ENCODE measurements at places on chromosomes 11 and 22.

- DNase-seq: no peak
These were observed 50.4 kb upstream of the NECTIN1 start for GRCh38 chr11:119779195-119780071.

GRCh38 chr11:8086571-8086970 lies 5.6 kb downstream of the TUB start:
- DNase-seq: no peak

DNA sequence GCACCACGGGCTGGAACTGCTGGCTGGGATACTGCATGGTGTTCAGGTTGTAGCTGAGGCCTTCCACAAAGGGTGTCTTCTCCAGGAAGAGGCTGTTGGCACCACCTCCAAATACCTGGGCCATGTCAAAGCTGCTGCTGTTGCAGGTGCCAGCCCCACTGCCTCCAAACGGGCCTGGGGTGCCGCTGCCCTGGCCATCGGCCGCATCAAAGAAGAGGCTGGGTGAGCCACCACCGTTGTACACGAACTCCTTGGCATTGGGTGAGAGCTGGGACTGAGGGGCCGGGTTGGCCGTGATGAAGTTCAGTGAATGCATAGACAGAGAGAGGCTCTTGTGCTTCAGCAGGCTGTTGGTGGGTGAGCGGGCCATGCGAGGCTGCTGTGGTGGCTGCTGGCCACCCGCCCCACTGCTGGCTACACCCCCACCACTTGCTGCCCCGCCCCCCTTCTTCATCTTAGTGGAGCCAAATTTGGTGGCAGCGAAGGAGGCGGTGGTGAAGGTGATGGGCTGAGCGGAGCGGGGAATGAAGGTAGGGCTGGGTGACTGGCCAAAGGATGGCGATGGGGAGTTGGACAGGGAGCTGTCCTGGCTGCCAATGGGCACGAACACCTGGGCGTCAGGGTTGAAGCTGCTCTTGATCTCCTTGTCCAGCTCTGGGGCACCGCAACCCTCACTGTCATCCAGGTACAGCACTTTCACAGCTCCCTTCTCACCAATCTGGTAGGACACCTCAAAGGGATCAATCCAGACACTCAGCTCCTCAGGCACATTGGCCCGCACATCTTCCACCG lies 10.1 kb downstream of the TOB2 start:
- no peak for DNase-seq

GRCh38 chr11:83628622-83629355 lies 342.6 kb upstream of the CCDC90B start:
- DNase-seq: no peak

GRCh38 chr11:69770540-69770939 lies 4.6 kb downstream of the FGF4 start:
- no peak for DNase-seq

DNA sequence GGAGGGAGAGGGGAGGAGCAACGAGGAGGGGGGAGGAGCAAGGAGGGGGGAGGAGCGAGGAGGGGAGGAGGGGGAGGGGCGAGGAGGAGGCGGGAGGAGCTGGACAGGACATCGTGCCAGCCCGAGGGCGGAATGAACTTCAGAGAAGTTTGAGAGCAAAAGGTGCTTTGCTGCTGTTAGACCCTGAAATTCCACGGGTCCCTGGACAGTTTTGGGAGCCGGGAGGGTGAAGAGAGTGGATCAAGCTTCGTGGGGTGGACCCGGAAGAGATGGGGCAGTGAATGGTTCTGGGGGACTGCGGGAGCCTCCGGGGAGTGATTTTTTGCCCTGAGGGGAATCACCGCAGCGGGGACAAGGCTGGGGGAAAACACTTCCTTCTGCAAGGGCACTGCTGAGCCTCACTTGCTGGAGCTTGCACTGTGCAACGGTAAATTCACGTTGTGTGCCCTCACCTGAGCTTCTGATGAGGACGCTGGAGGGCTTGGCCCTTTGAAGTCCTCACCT lies 10.7 kb upstream of the NLRP6 start:
- DNase-seq: no peak

GRCh38 chr11:88618327-88619070 lies 281.0 kb upstream of the CTSC start:
- no peak for DNase-seq

GRCh38 chr22:41534219-41534618 lies 10.1 kb downstream of the POLR3H start:
- no peak for DNase-seq

DNA sequence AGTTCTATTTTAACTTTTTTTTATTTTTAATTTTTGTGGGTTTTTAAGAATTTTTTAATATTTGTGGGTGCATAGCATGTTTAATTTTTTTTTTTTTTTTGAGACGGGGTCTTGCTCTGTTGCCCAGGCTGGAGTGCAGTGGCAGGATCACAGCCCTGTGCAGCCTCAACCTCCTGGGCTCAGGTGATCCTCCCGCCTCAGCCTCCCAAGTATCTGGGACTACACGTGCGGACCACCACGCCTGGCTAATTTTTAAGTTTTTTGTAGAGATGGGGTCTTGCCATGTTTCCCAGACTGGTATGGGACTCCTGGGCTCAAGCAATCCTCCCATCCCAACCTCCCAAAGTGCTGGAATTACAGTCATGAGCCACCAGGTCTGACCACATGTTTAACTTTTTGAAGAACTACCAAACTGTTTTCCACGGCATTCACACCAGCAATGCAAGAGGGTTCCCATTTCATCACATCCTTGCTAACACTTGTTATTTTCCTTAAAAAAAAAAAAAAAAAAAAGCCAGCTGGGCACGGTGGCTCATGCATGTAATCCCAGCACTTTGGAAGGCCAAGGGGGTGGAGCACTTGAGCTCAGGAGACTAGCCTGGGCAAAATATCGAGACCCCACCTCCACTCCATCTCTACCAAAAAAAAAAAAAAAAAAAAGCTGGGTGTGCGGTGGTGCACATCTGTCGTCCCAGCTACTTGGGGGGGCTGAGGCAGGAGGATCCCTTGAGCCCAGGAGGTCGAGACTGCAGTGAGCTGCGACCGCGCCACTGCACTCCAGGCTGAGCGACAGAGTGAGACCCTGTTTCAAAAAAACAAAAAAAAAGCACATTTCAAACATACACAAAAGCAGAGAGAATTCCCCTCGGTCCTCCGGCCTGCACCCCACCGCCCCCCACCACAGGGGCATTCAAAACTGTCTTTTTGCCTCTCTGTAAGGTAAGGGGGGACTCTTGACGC lies 16.7 kb upstream of the TXNRD2 start:
- DNase-seq: peak; percentile 67
